ENCODE measurements at places on chromosomes 7 and 10. TPM values are rescaled to one million over a fixed set of nuclear protein-coding genes. Genes with fewer than 3 reads are reported as not detected.
A peak's percentile ranks its signal among the peaks of the same experiment; 100 is the strongest.

DNA sequence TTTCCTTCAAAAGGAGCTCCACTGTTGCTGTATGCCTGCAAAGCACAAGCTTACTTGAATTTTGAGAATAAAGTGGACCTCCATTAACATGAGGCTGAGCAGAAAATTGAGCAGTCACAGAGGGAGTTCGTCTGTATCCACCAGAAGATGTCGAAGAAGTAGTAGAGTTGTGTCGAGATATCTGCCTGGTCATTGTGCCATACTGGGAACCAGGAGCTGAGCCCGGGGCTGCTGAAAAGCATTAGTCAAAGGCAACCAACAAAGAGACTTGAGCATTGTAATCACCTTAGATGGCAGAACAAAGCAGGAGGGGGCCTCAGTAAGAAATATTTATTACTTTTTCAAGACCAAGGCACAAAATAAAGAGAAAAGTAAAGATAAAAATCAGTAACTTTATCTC, 61.5 kb downstream of the PDSS1 start:
- DNase-seq = no peak

GRCh38 chr10:35466170-35466569, 129.9 kb downstream of the CCNY start:
- DNase-seq = no peak

BNIP3 gene
- 127 TPM for polyA plus RNA-seq

DNA sequence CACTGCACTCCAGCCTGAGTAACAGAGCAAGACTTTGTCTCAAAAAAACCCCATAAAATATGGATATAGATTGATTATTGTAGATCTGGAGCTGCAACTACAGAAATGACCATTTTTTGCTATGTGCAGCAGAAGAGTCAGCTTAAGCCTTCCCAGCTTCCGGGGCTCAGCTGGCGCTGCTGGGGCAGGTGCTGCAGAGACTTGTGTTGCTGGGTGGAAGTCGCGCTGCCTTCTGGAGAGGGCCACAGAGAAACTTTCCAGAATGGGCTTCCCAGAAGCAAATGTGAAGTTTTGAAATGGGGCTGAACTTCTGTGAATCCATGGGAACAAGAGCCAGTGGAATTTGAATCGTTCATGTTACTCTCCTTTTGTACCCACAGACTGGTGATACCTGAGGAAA, 37.3 kb upstream of the RSBN1L start:
- no peak for DNase-seq

DNA sequence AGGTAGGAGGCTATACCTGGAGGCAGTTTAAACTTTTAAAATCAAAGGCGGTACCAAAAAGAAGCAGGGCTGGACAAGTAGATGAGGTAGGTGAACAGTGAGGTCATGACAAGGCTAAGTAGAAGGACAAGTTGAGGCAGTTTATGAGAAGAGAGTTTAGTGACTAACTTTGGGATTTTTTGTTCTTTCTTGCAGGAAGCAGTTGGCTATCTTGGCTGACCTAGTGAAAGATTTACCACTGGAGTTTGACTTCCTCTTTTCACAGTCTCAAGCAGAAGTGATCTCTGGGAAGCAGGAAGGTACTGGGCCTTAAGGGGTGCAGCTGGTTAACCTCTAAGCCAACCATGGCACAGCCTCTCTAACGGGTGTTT, 26.3 kb downstream of the ENTPD7 start:
- no peak for DNase-seq

GRCh38 chr10:130824230-130825014, 487.1 kb downstream of the TCERG1L start:
- DNase-seq = no peak

DNA sequence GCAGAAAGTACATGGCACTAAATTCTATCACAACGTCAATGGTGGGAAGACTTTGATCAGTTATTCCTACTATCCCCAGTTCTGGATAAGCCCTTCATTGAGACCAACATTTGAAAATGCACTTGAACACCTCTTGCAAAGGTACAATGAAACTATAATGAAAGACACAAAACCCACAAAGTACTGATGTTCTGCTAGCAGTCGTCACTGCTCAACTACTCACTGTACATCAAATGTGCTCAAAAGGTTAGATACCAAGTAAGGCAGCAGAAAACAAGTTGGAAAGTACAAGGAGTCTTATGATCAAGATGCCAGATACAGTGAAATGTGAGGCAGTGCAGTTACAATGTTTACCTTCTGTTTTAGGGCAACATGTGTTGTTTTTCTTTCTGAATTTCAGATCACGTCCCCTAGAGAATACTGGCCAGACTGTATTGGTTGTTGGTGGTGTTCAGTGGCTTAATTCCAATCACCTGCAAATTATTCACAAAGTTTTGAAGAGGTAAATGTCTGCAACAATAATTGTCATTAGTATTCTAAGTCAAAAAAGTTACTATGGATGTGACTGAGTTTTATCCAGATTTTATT, 62.4 kb upstream of the WNT16 start:
- no peak for DNase-seq

DNA sequence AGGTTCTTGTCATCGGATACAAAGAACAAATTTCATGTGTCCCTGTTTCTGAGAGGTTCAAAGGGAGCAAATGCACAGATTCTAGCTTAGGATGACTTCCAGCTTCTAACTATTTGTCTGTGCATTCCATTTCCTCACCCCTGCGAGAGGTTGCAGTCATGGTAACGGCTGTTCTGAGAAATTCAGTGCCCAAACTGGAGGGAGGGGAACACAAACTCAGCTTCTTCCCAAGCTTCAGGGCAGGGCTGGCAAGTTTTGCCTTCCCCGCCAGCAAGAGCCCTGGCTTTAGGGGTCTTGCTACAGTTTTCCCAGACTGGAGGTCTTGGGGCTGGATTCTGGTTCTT, 11.1 kb downstream of the FAS start:
- no peak for DNase-seq

CYP3A7 gene
- not detected for polyA plus RNA-seq

OR2A1 gene
- not detected for polyA plus RNA-seq

CCDC3 gene
- polyA plus RNA-seq = 0.02 TPM

DNA sequence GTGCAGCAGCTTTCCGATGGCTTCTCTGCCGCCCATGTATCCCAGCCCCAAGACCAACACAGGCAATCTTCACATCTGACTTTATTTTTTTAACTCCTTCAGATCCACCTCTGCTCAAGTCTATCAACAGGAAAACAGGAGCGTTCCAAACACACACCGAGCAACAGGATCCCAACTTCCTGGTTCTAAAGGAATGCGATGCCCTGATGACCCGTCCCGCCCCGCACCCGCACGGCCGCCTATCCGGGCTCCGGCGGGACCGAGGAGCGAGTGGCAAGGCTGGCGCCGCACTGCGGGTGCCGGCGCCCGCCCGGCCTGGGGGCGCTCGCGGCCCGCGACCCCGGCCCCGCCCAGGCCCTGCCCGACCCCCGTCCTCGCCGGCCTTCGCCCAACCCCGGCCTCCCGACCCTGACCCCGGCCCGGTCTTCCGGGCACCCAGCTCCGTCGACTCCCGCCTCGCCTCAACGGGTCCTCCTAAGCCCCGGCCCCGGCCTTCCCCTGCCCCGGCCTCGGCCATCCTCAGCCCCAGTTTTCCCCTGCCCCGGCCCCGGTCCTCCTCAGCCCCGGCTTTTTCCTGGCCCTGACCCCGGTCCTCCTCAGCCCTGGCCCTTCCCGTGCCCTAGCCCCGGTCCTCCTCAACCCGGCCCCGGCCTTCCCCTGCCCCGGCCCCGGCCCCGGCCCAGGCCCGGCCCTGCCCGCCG, 730 bp downstream of the LARP4B start:
- DNase-seq = no peak

TRIM74 gene
- not detected for polyA plus RNA-seq

GRCh38 chr7:76512941-76513816, 2.8 kb downstream of the UPK3B start:
- DNase-seq = no peak

GRCh38 chr10:43197834-43198681, 59.8 kb downstream of the CSGALNACT2 start:
- no peak for DNase-seq

ANKRD61 gene
- 0.31 TPM for polyA plus RNA-seq

ABCB4 gene
- polyA plus RNA-seq = 1.9 TPM

OR2F2 gene
- polyA plus RNA-seq = not detected

DNA sequence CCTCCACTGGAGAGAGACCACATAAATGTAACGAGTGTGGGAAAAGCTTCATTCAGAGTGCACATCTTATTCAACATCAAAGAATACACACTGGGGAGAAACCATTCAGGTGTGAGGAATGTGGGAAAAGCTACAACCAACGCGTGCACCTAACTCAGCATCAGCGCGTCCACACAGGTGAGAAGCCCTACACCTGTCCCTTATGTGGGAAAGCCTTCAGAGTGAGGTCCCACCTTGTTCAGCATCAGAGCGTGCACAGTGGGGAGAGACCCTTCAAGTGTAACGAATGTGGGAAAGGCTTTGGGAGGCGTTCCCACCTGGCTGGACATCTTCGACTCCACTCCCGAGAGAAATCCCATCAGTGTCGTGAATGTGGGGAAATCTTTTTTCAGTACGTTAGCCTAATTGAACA, 20.6 kb downstream of the FAM200A start:
- DNase-seq = no peak

DNA sequence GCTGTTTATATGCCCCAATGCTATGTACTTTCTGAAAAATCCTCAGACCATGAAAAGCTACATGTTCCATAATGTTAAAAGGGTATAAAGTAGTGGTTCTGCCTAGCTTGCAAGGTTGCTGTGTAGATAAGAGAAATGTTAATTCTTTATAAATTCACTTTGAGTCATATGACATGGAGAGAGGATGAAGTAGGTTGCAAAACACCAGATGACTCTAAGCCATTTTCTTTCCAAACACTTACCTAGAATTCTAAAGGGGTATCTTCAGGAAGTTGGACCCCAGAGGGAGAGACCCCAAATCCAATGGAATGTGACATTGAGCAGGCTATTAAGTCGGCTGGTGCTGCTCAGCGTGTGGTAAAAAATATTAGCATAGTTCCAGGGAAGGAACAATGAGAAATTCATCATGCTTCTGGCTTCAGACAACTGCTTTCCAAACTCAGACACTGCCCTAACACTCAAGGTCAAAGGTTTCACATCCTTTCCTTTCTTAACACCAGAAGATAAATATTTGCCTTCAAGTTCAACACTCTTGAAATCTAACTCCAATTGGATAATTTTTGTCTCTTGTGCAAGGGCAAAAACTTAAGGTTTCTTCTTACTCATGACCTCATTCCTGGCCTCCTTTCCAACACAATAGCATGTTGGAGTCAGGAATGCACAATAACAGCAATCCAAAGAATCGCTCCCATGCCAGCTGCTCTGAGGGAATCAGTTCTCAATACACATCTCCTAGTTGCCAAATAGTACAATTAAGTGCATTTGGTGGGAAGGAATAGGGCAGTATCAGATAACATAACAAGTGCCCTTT, 100.7 kb upstream of the AFAP1L2 start:
- peak; percentile 69 for DNase-seq

DNA sequence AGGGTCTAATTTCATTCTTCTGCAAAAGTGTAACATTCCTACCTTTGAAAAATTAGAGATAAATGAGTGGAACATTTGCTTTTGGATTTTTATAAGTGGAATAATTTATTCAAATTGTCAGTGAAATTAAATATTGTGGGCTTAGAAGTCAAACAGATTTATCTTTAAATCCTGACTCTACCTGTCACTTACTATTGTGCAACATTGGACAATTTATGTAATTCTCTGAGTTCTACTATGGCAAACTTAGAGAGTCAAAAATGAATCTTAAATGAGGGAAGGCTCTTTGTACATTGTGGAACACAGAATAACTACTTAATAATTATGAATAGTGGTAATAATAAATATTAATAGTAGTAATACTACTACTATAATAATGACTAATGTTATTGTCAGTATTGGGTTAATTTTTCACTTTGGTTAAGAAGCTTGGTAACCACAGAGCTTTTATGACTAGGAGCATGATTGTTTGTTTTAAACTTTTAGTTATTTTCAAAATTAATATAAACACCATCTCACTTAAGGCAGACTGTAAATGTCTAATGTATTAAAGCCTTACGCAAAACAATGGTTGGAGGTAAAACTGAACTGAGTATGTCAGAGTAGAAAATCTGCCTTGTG, 70.0 kb downstream of the PRKG1 start:
- no peak for DNase-seq

CALML3 gene
- not detected for polyA plus RNA-seq

GRCh38 chr10:114412907-114413797, 8.8 kb upstream of the AFAP1L2 start:
- no peak for DNase-seq

CHRM2 gene
- polyA plus RNA-seq = 27.0 TPM

DNA sequence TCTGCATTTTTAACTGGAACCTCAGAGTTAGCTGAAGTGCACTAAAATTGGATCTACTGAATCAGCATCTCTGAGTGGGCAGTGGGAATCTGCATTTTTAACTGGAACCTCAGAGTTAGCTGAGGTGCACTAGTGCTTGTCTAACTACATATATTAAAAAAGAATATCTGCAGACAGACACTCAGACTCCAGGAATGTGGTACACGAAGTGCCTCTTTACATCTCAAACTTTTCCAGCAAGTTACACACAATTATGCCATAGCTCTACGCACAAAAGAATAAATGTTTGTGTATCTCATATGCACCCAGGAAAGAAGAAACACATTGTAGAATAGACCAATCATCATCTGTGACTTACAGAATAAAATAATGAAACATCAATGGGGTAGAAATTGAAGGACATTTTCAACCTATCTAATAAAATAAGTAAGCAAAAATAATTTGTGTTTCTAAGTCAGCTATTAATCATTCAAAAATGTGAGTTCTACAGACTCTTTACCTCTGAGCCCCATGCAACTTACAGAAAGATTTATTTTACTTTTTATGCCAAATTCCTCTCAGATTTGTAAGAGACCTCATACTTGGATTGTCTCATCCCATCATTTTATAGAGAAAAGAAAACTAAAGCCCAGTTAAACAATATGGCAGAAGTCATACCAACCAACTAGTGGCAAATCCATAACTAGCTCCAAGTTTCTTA, 28.3 kb downstream of the PPP1R3A start:
- no peak for DNase-seq

DNA sequence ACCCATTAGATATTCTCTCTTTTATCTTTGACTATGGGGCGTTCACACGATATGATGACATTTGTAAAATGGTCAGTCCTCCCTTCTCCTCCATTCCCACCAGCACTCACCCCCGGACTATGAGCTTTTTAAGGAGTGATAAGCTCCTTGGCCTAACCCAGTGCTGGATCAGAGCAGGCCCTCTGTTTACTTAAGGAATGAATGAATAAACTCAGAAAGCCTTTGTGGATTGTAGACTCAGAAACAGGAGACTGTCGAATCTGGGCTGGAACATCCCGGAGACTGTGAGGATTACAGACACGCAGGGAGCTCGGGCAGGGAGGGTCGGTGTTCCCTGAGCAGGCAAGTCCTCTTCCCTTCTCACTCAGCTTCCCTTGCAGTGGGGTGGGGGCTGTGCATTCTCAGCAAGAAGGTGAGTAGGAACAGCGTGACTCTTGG, 6.8 kb upstream of the ZCCHC24 start:
- no peak for DNase-seq

GRCh38 chr7:128923411-128923800, 12.9 kb upstream of the KCP start:
- no peak for DNase-seq
